ENCODE measurements at places on chromosomes 16 and 17. TPM values are rescaled to one million over a fixed set of nuclear protein-coding genes. Genes with fewer than 3 reads are reported as not detected.

TERB1 gene
- total RNA-seq = not detected

DNA sequence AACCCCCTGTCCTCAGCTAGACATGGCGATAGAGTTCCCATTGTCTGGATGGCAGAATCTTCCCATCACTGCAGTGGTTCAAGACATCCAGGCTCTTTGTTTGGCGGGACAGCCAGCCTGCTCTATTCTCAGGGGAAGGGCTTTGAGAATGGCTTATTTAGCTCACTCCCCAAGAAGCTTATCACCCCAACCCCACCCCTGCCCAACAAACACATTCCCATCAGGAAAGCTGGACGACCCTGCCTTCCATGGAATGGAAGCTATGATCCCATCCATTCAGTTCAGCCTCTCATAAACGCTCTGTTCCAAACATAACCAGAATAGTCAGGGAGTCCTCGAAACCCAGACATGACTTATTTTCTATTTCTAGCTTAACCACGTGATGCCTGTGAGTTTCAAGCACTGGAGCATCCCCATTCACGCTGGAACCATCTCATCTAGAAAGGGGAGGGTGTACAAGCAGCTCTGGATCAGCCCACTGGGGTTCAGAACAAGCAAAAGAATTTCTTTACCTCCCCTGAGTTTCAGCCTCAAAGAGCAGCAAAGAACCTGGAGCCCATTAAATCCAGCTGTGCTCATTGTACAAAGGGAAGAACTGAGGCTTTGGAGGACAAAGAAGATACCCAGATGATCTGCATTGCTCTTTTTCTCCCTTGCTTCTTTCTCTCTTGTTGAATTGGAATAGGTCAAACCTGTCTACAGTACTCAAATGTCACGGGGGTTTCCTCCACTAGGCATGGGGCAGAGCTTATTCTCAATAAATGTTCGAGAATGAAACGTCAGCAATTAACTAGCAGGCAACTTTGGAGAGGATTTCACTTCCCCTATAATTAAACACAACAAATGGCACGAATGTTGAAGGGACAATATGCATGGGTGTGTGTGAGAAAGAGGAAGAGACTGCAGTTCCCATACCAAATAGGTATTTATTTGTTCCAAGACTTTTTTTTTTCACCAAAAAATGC, 93.1 kb downstream of the XYLT1 start:
- DNase-seq = no peak

GRCh38 chr16:85602402-85603202, 10.5 kb upstream of the GSE1 start:
- DNase-seq = peak; percentile 84

DNA sequence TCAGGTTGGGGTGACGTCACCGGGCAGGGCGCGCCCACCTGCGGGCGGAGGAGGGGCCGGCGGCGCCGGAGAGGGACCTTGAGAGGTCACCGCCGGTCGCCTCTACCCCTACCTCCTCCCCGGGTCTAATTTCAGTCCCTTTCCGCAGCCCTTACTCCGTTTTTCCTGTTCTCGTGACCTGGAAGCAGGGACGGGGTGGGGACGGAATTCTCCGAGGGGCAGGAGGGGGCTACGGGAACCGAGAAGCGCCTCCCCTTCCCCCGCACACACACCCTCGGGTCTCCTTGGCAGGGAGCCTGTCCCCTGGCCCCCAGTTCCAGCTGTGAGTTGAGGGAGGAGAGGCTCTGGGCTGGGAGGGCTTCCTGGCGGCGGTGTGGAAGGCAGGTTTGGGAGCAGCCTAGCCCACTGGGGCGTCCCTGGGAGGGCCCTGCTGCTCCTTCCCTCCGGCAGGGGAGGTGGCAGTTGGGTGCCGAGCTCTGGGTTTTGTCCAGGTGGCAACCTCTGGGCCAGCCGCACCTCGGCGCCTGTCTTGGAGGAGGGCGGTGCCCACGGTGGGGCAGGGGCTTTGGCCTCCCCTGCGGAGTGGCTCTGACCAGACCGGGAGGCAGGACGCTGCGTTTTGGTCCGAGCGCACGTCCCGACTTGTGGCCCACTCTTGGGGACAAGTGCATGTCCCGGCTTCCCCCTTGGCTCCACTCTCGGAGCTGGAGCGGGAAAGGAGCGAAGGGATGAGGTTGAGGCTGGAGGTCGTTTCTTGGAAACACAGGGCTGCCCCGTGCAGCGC, 773 bp downstream of the SYNGR3 start:
- DNase-seq = no peak

DNA sequence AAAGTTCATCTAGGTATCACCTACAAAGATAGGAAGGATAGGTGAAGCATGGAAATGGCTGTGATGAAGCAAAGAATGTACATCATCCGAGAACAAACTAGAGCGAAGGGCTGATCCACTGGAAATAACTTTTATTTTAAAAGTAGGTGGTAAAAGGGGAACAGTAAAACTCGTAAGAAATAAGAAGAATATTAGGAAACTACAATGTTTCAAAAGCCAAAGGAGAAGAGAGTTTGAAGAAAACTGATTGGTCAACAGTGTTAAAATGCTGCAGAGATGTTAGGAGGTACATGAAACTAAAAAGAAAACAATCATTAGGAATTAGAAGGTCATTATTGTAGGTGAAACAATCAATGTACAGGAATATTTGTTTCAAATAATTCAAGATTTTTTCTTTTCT, 108.1 kb downstream of the USP32 start:
- DNase-seq = no peak

GRCh38 chr16:58459344-58460218, 40.4 kb upstream of the NDRG4 start:
- no peak for DNase-seq
